H1 (cell line): ENCODE measurements at places on chromosomes 6 and 20.

DNA sequence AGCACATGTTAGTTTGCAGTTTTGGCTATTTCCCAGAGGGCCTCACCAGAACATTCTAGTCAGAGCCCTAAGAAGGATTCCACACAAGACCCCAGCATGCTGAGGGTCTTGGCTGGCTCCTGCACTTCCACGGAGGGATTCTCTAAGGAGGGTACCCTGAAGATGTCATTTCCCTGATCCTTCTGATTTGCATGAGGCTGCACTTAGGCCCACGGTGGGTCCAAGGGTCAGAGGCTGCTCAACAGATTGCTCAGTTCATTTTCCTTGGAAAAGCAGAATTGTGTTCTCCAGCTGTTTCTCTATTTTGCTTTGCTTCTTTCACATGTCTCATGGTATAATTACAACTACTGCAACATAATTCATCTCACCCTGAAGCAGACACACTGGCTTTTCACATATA lies 22.2 kb downstream of the PREP start:
- DNase-seq, result no peak

GRCh38 chr6:129672881-129673631 lies 36.9 kb downstream of the ARHGAP18 start:
- no peak for DNase-seq

DNA sequence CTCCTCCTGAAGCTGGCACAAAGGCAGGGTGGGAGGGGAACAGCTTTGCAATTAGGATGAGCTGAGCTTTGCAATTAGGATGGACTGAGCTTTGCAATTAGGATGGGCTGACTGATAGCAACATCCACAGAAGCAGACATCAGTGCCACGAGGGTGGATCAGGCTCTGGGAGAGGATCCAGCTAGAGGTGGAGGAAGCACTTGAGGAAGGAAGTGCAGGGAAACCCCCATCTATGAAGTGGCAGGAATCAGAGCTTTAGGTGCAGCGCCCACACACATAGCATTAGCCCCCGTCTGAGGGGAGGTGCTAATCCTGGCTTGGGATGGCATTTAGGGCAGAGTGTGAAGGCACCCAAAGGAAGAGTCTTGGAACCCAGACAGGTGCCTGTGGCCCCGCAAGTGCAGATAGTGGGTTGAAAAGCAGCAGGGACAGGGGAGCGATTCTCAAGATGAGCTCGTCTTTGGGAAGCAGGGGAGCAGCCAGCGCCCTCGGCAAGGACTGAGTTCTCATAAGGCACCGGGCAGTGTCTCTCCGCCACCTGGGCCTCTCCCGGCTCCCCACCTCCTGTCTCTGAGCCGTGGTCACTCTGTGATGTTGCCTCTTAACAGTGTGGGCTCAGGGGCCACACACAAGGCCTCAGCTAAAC lies 12.0 kb upstream of the THBS2 start:
- DNase-seq, result no peak

DNA sequence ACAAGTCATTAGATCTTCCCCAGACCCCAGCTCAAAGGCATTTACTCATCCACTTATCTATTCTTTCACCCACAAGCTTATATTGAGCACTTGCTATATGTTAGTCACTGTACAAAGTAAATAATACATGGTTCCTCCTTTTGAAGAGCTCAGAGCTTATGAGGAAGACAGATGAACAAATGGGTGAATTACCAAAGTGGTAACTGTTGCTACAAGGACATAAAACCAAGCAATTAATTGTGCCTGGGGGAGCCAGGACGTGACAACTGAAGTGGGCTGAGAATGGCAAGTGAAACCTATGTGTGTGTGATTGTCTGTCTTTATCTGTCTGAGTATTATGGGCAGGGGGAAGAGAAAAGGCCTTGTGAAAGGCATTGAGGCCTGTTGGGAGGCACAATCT lies 45.6 kb upstream of the AKIRIN2 start:
- DNase-seq, result no peak

DNA sequence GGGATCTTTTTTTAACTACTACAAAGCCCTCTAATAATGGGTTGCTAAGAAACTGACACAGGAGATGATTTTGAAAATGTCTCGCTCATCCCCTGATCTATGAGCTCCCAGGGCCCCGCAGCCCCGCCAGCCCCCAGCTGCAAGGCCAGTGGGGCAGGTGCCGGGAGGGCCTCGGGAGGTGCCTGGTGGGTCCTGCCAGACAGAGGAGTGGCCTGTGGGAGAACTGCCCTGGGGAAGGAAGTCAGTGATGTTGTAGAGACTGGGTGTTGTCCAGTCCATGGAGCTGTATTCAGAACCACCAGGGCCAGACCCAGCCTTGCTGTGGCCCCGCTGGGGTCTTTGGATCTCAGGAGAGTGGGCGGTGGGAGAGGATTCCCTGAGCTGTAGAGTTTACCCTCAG lies 258.7 kb downstream of the TAF4 start:
- no peak for DNase-seq

DNA sequence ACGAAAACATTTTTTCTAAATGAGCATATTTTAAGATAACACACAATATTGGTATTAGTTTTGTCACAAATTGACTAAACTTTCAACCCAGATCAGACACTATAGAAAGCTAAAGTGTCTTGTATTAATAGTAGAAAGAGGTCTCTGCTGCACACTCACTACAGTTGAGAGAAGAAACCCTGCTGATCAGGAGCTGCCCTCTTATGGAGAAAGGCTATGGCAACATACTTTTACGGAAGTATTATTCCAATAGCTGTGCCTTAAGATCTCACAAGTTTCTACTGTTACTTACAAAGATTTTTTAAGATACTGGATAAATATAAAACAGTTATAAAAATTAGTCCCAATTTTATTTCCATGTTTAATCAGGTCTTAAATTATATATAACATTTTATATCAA lies 155.7 kb downstream of the RIMS1 start:
- DNase-seq, result no peak

GRCh38 chr20:42134265-42135098 lies 516.3 kb upstream of the CHD6 start:
- no peak for DNase-seq

- no peak for DNase-seq
These were observed 423.3 kb downstream of the QKI start for GRCh38 chr6:163837691-163838431.

DNA sequence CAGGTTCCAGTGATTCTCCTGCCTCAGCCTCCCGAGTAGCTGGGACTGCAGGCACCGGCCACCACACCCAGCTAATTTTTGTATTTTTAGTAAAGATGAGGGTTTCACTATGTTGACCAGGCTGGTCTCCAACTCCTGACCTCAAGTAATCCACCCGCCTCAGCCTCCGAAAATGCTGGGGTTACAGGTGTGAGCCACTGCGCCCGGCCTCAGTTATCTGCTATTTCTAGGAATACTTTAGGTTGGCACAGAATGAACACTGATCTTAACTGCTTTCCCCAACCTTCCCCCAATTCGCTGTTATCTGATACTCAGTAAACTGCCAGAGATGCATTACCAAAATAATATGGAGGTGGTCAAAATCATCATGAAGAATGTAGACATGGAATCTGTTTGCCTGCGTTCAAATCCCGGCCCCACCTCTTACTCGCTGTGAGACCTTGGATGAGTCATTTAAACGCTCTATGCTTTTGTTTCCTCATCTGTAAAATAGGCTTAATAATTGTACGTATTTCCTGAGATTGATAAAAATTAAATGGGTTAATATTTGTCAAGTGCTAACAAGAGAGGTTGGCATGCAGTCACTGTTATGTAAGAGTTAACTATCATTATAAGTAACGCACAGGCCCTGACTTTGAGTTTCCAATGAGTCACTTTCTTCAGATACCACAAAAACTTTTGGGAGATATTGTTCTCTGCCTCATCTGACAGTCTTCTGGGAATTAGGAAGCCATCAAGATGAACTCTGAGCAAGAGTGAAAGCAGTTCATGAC lies 44.5 kb upstream of the NCOA3 start:
- no peak for DNase-seq

DNA sequence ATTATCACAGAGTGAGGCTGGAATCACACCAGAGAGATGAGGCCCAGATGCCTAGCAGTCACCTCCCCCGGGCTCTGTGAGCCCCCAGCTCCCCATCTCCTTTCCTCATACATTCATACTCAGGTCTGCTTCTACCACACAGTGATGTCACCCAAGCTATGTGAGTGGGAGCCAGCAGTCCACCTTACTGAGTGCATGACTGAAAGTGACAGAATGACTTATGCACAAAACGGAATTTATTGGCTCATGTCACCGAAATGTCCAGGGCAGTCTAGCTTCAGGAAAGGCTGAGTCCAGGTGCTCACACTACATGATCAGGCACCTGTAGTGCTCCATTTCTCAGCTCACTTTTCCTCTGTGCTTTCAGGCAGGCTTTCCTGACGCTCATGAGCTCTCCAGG lies 36.7 kb upstream of the CCN6 start:
- no peak for DNase-seq

GRCh38 chr20:11550657-11551338 lies 366.9 kb upstream of the BTBD3 start:
- DNase-seq, result no peak

DNA sequence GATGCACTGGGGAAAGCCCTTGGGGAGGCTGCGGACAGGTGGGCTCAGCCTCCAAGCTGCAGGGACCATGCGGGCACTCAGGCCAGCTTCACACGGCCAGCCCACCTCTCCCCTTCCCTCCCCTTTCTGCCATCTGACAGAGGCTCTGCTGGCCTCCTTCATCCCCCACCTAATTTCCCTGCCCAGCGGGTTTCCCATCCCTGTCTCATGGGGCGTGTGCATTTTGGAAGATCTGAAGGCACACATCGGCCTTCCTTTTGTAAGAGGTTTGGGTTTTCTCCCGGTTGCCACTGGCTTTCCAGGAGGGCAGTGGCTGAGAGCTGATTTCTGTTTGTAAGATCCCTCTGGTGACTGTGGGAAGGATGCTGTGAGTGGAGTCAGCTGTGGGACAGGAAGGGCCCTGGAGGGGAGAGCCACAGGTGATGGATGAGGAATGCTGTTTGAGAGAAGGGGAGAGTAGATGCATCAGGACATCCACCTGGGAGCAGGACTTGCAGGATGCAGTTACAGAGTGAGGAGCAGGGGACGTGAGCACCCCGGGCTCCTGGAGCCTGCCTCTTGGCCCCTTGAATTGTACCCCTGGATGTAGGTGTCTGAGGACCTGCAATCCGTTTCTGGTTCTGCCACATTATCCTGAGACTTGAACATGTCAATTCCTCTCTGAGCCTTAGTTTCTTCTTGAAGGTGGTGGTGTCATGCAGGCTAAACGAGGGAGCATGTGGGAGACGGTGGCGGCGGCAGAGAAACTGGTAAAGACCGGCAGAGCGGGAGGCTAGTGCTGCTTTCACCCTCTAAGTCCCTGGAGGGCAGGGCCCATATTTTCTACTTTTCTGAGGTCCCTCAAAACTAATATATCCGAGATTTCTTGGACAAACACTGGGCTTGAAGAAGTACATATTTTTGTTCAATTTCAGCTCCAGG lies 5.9 kb upstream of the TUBB1 start:
- DNase-seq, result peak; percentile 35

- no peak for DNase-seq
These were observed 10.1 kb downstream of the ROMO1 start for GRCh38 chr20:35709259-35709658.

DNA sequence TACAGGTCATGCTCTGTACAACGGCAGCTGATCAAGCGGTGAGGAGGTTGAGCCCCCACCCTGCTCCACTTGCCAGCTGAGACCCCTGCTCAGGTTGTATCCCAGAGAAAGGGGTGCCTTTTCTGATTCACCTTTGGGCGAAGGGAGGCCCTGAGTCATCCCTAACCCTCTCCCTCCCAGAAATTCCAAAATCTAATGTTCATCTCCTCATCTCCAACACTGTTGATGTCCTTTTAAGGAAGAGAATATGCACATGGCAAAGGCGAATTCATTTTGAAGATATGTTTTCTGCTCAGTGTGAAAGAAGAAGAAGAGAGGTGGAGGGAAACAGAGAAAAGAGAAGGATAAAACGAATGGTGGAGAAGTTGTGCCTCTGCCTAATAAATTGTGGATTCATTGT lies 120.5 kb downstream of the SCML4 start:
- no peak for DNase-seq

GRCh38 chr20:48737434-48738093 lies 90.2 kb downstream of the PREX1 start:
- no peak for DNase-seq

GRCh38 chr20:33521461-33521860 lies 31.6 kb downstream of the CBFA2T2 start:
- no peak for DNase-seq

- no peak for DNase-seq
These were observed 489.8 kb upstream of the SOX4 start for GRCh38 chr6:21103626-21104224.

GRCh38 chr20:36272547-36273220 lies 33.5 kb upstream of the DLGAP4 start:
- DNase-seq, result no peak

DNA sequence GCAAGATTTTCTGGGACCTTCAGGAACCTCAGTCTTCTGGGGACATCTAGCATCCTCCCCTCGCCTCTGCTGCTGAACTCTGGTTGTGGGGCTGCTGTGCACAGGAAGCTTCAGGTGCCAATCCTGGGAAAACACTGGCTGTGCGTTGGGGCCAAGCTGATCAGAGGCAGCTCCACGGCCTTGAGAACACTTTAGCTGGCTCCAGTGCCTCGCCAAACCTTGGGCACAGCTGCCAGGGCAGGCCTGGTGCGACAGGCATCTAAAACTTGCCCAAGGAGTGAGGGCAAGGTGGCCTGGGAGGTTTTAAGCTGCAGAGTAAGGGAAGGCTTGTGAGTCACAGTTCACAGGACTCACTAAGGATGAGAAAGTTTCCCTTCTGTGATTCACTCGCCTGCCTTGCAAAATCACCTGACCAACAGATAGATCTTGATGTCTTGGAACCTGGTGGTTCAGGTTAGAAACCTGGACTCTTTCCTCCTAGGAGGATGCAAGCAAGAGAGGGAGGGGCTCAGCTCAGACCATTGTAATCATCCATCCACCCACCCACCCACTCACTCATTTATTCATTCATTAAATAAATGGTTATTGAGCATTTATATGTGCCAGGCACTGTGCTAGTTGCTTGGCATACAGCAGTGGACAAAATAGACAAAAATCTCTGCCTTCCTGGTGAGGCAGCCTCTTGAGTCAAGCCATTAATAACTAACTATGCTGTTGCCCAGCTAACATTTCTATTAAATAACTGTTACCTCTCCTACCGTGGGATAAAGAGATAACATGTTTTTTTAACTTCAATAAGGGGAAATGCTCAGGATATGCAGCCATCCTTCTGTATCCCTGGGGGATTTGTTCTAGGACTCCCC lies 2.5 kb upstream of the SPATS1 start:
- no peak for DNase-seq
